Neural progenitor cell (in vitro differentiated cells): ENCODE measurements at places on chromosomes 4 and X. TPM values are rescaled to one million over a fixed set of nuclear protein-coding genes. Genes with fewer than 3 reads are reported as not detected.

- no peaks in the 10 kb centered on the region for H3K27me3 ChIP-seq
- DNase-seq = no peak
- H3K4me1 ChIP-seq = no peaks in the 10 kb centered on the region
- H3K27ac ChIP-seq = no peak overlapping the region
- no peaks in the 10 kb centered on the region for H3K36me3 ChIP-seq
- H3K4me3 ChIP-seq = no peak overlapping the region
Observed at GRCh38 chrX:56813318-56813837, 84.3 kb downstream of the NBDY start.

DNA sequence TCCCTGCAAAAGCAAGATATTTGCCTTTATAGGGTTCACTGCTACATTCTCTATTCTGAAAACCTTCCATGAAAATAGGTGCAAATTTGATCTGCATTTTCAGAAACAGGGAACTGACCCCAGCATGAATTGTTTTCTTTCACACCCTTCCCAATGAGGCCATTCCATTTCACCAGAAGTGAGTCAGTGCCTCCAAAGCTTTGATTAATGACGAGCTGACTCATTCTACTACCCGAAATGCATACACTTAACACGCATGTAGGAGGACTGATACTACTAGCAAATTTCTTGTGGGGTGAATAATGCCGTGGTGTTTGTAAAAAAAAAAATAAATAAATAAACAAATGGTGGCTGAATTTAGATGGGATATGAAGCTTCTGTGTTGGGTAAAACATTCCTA is 146.9 kb upstream of the FGF13 start:
- no peaks in the 10 kb centered on the region for H3K36me3 ChIP-seq
- no peaks in the 10 kb centered on the region for H3K27me3 ChIP-seq
- no peak overlapping the region for H3K4me3 ChIP-seq
- no peak overlapping the region for H3K27ac ChIP-seq
- DNase-seq = no peak

GRCh38 chr4:65018313-65018712 is 609.1 kb upstream of the TECRL start:
- no peak for DNase-seq
- H3K4me1 ChIP-seq = peaks cover 5% of the 10 kb centered on the region
- H3K4me3 ChIP-seq = no peak overlapping the region
- no peaks in the 10 kb centered on the region for H3K36me3 ChIP-seq
- no peak overlapping the region for H3K27ac ChIP-seq
- H3K27me3 ChIP-seq = no peaks in the 10 kb centered on the region

- H3K4me1 ChIP-seq = no peaks in the 10 kb centered on the region
- no peak for DNase-seq
- no peaks in the 10 kb centered on the region for H3K27me3 ChIP-seq
- no peak overlapping the region for H3K4me3 ChIP-seq
- H3K27ac ChIP-seq = no peak overlapping the region
Observed at GRCh38 chrX:25726539-25726938, 411.6 kb upstream of the MAGEB18 start.

DNA sequence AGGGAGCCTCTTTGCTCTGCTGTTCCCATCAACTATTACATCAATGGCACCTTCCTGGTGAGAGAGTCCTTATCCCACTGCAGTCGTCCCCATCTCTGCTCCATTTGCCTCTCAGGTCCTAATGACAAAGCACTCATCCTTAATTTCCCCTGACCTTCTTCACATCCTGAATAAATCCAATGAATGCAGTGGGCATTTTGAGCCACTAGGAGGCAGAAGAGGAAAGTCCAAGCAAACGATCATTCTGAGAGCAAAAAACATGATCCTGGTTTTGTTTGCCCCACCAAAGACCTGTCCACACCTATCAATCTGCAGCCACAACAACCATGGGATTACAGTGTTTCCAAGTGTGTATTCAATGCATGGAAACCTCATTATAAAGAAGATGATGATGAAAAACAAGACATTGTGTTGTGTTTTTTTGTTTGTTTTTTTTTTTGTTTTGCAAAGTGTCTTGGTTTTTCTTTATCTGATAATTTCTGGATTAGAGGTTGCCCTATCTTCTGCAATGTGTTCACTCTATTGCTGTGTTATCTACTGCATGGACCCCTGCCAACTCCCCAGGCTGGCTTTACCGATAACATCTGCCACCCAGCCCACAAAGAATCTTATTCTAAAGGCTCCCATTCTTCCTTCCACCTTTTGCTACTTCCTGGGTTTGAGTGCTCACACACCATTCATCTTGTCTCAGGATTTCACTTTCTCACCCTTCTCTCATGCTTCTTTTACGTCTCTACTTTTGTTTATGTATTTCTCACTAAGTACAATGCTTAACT is 207.2 kb downstream of the NLGN4X start:
- no peak overlapping the region for H3K4me3 ChIP-seq
- no peaks in the 10 kb centered on the region for H3K36me3 ChIP-seq
- no peaks in the 10 kb centered on the region for H3K27me3 ChIP-seq
- peaks cover 8% of the 10 kb centered on the region for H3K4me1 ChIP-seq
- no peak overlapping the region for H3K27ac ChIP-seq
- DNase-seq = peak; percentile 57

DNA sequence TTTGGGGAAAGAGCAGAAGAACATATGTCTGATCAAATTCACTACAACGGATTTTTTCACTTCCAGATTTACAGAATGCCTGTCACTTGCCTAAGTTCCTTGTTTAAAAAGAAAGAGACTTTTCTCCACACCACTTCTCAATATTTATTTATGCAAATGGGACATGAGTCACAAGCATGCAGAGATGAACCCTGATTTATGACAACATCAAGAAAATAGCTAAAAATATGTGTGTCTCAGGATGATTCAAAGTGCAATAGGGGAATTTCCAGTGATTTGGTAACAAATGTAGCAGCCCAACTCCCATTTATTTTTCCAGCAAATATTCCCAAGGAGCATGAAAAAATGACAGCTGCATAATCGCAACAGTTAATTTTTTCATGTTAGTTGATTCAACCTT is 180.4 kb upstream of the FAT1 start:
- no peaks in the 10 kb centered on the region for H3K27me3 ChIP-seq
- H3K27ac ChIP-seq = no peak overlapping the region
- peaks cover 2% of the 10 kb centered on the region for H3K4me1 ChIP-seq
- H3K4me3 ChIP-seq = no peak overlapping the region

Gene INPP4B
- total RNA-seq = 0.90 and 1.3 TPM in 2 replicates
